ENCODE measurements at places on chromosomes 4 and X.

DNA sequence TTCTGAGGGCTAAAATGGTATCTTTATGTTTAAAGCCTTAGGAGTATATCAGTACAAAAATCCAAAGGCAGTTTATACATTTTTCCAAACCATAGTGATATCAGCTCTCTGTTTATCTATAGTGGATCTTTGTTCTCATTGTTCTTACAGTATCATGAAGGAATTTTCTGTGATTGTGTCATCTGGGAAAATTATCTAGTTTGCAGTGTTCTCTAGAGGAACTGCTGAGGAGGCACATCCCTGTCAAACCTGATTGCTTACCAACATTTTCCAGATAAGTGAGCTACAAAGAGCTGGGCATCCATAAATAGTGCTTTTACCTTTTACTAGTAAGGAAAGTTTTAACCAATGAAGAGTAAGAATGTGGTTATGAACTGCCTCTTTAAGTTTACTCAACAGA lies 44.9 kb upstream of the SLC25A31 start:
- no peak for DNase-seq

DNA sequence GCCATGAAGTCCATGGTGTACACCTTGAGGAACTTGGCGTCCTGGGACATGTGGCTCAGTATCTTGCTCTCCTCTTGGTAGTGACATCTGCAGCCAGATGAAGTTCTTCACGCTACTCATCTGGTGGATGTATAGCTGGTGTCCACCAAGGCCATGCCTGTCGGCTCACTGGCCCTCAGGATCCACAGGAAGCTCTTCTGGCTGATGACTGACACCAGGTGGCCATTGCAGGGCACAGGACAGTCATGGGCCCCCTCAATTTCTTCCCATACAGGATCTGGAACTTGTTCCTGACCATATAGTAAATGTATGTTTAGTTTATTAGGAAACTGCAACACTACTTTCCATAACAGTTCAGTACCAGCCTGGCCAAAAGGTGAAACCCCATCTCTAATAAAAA lies 10.3 kb upstream of the CLCN5 start:
- DNase-seq: no peak

GRCh38 chrX:83508526-83509253 lies 600 bp downstream of the POU3F4 start:
- no peak for DNase-seq

GRCh38 chr4:150799207-150799606 lies 215.9 kb downstream of the LRBA start:
- DNase-seq: no peak

DNA sequence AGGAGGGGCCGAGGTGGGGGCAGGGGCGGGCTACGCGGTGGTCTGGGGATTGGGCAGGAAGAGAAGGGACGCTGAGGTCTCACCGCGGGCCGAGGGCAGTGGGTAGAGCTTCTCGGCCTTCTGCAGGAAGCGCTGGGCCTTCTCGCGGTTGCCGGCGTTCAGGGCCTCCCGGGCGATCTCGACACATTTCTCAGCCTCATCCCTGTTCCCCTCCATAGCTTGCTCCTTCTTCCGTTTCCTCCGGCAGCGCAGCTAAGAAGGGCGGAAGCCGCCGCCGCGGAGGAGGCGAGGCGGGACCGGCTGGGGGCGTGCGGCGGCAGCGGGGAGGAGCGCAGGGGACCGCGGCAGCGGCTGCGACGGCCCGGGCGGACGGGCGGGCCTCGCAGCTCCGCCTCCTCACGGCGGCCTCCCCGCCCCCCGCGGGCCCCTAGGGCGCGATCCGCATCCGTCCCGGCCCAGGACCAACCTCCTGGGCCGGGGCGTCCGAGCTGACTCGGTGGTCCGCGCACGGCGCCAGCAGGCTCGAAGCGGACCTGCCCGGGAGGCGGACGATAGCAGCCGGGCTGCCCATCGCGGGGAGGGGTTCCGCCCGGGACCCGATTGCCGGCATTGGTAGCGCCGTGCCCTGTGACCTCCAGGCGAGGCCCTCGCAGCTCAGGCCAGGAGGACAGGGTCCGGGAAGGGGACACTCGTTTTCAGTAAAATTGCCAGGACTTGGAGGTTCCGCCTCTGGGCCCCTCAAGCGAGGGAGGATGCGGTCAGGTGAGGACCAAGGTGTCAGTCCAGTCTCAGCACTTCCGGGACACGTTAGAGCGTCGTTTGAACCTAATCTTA lies at the start of gene DNAJB14:
Gene DNAJB14 (minus strand): TSS at position 263 of the 834 bp plus-strand sequence. CDS start 47 bp downstream, at position 216.
- peak; percentile 69 for DNase-seq

DNA sequence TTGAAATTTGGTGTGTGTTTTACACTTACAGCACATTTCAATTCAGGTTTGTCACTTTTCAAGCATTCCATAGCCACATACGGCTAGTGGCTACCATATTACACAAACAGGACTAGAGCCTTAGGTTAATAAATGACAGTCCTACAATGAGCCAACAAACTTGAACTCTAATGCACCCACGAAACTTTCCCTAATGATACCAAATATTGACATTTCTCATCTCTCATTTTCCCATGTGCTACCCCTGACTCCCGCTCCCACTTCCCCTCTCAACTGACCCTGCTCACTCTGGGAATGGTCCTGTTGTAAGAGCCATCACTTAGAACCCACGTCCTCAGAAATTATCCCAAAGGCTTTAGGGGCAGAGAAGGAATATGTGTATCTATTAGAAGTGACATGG lies 4.9 kb upstream of the TLR10 start:
- no peak for DNase-seq

GRCh38 chrX:12894074-12895030 lies 12.1 kb upstream of the TLR8 start:
- no peak for DNase-seq

DNA sequence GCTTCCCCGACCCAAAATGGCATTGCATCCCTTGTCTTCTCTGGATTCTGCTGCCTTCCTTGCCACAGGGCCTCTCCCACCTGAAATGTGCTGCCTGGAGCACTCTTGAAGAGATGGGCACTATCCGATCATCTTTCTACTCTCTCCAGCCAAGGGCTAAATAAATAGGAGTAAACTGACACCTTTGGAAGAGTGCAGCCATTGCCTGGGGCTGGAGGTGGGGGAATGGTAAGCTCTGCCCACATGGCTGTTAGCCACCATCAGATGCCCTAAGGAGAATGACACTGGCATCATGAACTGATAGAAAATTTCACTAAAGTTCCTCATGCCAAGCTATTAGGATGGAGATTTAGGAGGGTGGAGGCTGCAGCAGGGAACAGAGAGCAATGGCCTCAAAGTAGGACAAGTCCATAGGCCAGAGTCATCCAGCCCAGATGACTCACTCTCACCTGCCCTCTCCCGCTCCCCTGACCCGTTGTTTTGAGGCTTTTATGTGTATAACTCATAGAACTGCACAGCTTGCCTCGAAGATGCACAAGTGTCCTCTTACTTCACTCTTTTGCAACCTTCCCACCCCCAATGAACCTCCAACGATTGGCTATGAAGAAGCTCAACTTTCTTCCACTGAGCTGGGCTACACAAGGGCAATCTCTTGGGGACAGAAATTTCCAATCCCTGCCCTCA lies 822 bp upstream of the PFKFB1 start:
- no peak for DNase-seq

DNA sequence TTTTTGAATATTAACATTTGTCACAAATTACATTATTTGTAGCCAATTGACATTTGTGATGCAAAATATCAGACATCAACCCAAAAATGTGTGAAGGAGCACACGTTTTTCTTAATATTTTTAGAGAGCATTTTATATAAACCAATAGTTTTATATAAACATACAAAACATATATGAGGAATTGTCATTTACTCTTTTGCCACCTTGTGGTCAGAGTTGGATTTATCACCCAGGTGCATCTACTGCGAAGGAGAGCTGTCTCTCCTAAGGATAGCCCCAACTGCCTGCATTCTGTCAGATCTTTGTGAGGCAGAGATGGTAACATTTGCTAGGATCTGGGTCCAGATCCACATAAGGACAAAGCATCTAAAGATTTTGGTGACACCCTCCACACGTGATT lies 2.5 kb upstream of the USP27X start:
- DNase-seq: no peak
